H1 (cell line): ENCODE measurements at places on chromosomes 6 and 20. TPM values are rescaled to one million over a fixed set of nuclear protein-coding genes. Genes with fewer than 3 reads are reported as not detected.

GCLC gene
- polyA plus RNA-seq = 10.8 and 15.8 TPM in 2 replicates

RBM12 gene
- 207 and 214 TPM in 2 replicates for polyA plus RNA-seq

PLN gene
- polyA plus RNA-seq = 0.03 TPM in 1 of 2 replicates, not detected in the other

DNA sequence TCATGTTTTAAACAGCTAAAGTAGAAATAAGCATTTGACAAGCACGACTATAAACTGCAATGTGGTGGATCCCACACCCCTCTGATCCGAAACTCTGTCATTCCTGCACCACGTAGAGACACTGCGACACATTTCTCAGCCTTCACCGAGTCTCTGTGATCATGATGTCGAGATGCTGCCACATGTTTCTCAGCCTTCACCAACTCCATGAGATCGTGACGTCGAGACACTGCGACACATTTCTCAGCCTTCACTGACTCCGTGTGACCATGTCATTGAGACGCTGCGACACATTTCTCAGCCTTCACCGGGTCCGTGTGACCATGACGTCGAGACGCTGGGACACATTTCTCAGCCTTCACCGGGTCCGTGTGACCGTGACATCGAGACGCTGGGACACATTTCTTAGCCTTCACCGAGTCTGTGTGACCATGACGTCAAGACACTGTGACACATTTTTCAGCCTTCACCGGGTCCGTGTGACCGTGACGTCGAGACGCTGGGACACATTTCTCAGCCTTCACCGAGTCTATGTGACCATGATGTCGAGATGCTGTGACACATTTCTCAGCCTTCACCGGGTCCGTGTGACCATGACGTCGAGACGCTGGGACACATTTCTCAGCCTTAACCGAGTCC is 143.0 kb downstream of the TTLL2 start:
- no peak for DNase-seq

GRCh38 chr6:148351309-148351708 is 8.7 kb downstream of the SASH1 start:
- no peak for DNase-seq

- no peak for DNase-seq
These were observed 695.0 kb downstream of the COL12A1 start for GRCh38 chr6:74510878-74511277.

- no peak for DNase-seq
These were observed 69.4 kb downstream of the CPNE5 start for GRCh38 chr6:36769676-36770499.

GRCh38 chr20:31430568-31431115 is 9.8 kb upstream of the DEFB123 start:
- DNase-seq = no peak

DNA sequence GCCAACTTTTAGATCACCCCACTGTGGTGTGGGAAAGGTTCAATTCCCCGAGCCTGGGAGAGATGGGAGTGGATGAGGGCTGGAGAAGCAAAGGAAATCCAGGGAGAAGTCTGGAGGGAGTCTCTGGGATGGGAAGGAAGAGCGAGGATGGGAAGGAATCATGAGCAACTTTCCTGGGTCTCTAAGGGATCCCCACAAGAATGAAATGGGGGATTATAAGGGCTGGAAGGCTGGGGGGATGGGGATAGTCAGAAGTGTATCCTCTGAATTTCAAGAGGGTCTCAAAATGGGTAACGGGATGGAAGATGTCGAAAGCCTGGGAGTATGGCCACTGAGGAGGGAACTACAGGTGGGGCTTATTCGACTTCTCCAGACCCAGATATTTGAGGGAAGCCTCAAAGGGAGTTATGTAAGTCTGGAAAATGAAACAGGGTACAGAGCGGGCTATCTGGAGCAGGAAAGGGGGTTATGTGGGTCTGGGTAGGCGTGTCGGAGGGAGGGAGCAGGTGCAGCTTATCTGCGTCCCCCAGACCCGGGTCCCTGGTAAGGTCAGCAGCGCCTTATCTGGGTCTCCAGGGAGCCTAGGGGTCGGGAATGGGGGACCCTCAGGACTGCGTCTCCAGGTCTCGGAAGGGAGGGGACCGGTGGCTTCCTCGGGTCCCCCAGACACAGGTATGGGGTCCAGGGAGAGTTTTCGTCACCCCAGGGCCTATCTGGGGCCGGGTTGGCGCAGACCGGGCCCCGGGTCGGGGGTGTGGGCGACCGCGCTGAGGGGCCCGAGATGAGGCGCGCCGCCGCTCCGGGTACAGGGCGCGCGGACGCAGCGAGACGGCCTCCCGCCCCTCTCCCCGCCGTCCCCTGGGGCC is 550 bp downstream of the PLAGL2 start:
- DNase-seq = no peak

GRCh38 chr6:12164508-12164770 is 125.7 kb upstream of the EDN1 start:
- no peak for DNase-seq
